ENCODE measurements at places on chromosomes 6 and 20.

DNA sequence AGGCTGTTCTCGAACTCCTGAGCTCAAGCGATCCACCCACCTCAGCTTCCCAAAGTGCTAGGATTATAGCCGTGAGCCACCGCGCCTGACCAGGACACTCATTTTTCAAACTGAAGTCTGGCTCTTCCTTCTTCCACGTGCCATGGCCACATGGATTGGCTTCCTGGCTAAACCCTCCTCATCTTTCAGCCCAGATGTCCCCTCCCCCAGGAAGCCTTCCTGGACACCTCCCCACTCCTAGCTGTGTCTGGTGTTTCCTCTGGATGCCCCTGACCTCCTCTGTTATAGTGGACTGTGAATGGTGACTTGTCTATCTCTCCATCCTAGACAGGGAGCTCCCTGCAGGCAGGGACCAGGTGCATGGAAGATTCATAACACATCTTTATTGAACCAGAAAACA is 57.2 kb downstream of the RIPOR3 start:
- no peak for DNase-seq

DNA sequence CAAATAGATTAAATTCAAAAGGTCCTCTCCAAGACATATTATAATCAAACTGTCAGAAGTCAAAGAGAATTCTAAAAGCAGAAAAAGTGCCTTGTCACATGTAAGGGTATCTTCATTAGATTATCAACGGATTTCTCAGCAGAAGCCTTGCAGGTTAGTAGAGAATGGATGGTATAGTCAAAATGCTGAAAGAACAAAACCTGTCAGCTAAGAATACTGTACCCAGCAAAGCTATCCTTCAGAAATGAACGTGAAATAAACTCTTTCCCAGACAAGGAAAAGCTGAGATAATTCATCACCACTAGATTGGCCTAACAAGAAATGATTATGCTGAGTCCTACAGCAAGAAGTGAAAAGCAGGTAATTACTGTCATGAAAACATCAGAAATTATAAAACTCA is 92.9 kb downstream of the STXBP5 start:
- no peak for DNase-seq

- no peak for DNase-seq
These were observed at the start of gene DDO for GRCh38 chr6:110415086-110415916. Gene DDO, minus strand, starts transcription at chr6:110415575. Its CDS starts 2,113 bp downstream, at chr6:110413462.

- no peak for DNase-seq
These were observed 108.9 kb downstream of the BCAS1 start for GRCh38 chr20:53961527-53961926.

DNA sequence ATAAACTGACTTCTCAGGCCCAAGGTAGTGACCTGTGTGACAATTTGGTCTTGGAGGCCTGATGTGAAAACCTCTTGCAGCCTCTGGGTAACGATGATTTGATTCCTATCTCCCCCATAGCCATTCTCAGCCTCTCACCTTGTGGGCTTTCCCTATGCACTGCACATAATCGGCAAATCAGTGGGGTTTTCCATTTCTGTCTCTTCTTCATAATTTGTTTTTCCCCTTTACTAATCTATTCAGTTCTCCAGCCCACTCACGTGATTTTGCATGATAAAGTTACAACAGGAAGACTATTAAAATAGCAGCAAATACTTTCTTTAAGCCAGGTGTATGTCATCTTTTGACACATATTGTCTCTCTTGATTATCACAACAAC is 893.7 kb downstream of the TFAP2A start:
- DNase-seq: no peak

Data from stimulated activated CD8-positive, alpha-beta memory T cell treated with anti-CD3 and anti-CD28 coated beads, Interleukin-4, amount 100 ng/mL, for 24 hours (primary cell).